Activated T-cell treated with anti-CD3 and anti-CD28 coated beads for 48 hours (primary cell): ENCODE measurements at places on chromosomes 16 and 17.
A peak's percentile ranks its signal among the peaks of the same experiment; 100 is the strongest.

GRCh38 chr17:17176341-17176740 lies 29.8 kb downstream of the PLD6 start:
- no peak for DNase-seq

DNA sequence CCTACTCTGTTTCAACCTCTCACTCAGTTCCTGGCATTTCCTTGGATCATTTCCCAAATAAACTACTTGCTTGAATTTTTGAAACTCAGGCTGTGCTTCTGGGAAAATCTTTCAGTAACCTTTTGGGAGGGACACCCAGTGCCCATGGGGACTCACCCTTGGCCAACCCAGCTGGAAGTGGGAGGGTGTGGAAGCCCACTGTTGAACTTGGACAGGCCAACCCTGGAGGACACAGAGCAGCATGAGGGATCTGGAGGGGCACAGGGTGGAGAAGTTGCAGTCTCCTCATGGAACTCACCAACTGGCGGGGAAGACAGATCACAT lies 11.2 kb downstream of the RTN4RL1 start:
- DNase-seq, result no peak

DNA sequence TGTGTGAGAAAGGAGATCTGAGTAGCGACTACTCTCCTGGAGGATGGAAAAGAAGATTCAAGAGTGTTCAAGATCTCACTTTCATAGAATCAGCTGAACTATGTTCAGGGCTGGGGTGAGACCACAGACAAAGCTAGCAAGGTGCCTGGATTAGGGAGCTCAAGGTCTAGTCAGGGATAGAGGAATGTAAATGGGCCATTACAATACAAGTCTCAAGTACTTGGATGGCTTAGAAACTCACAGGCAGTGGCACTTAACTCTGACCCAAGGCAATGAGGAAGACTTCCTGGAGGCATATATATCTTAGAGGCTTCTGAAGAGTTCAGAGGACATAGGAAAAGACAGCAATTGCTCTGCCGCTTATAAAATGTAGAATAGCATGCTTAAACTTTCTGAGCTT lies 184.9 kb upstream of the CDH11 start:
- DNase-seq, result no peak

- peak; percentile 17 for DNase-seq
Observed at GRCh38 chr17:18187821-18188761, 4.5 kb downstream of the ALKBH5 start.

DNA sequence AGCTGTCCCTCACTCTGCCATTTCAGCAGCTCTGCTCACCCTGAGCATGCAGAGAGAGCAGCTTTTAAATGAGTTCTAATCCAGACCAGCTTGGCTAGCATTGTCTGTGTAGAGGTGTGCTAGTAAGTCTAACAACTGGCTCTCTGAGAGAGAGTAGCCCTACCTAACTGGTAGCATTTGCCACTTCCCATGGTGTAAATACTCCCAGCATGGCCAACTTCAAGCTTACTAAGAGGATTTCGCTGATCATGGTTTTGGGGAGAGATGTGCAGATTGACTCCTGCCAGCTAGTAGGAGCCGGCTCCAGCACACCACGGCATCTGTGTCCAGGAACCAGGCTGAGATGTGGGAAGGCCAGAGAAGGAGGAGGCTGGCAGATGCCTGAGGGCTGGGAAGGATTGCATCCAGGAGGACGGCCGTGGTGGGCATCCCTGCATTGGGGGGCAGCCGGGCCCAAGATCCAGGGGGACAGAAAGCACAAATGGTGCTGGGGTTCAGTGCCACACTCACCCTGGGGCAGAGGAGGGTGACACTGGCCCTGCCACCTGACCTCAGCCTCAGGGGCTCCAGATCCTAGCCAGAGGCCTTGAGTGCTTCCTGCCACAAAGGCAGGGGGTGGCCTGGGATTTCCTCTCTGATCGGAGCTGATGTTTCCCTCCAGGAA lies 394.9 kb upstream of the TNRC6C start:
- no peak for DNase-seq

DNA sequence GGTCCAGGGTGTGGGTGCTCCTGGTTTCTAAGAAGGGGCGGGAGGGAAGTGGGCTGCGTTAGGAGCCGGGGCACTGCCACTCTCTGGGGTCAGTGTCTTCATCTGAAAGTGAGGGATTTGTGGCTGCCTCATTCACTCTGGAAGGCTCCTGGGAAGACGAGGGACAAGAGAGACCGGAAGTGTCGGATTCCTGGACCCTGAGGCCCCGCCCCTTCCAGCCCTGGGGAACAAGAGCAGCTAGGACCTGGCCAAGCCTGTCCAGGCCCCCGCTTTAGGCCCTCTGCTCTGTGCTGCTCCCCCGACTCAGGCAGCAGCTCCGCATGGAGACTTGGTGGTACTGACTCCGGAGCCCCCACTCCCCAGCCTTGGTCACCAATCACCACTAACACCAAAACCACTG lies 6.5 kb downstream of the LGALS3BP start:
- no peak for DNase-seq

GRCh38 chr16:9957002-9957401 lies 225.2 kb downstream of the GRIN2A start:
- DNase-seq, result no peak

DNA sequence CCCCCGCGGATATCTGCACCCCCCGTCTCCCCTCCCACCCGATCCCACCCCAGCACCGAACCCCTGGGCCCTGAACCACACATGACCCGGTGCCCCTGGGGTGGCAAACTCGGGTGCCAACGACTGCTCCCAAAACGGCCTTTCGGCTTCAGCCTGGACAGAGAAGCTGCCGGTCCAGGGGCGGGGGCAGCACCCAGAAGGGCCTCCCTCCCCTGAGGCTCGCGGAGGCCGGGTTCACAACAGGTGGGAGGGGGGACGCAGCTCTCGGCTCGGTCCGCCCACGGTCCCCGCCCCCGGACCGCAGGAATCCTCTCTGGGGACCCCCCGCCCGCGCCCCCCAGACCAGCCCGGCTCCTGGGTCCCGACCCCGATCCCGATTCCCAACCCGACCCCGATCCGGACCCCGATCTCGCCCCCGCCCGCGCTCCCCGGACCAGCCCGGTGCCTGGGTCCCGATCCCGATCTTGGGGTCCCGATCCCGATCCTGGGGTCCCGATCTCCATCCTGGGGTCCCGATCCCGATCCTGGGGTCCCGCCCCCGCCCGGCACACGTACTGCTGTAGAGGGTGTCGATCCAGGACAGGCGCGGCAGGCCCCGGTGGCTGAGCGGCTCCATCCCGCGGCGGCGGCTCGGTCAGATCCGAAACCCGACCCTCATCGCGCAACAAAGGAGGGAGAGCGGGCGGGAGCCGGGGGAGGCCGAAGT lies 516 bp downstream of the ABR start:
- DNase-seq, result no peak

DNA sequence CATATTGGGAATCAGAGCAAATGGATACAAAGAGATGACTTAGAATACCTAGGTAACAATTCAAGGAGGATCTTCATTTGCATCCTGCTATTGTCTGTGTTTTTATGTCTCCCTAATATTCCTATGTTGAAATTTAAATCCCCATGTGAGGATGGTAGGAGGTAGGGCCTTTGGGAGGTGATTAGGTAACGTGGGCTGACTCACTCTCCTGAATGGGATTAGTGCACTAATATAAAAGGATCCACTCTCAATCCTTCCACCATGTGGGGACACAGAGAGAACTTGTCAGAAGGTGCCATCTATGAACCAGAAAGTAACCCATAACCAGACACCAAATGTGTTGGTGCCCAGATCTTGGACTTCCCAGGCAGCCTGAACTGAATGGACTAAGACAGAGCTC lies 83.4 kb downstream of the CDH8 start:
- DNase-seq, result no peak

DNA sequence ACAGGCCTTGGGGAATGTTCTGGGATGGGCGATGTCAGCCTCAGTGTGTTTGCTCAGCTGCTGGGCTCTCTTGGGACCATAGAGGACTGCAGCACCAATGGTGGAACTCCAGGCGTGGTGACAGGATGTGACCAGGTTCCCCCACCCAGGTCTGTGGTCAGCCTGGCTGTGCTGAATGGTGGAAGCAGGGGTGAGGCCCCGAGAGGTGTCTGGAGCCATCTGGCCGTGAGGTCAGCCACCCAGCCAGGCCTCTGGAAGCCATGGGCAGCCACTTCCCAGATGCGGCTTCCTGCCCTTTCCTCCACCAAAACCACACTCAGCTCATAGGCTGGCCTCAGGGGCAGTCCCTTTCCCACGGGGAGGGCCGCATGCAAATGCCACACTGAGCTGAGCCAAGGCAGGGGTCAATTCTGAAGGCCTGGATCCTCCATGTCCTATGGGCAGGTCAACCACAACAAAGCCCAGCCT lies 7.8 kb upstream of the MAPK7 start:
- no peak for DNase-seq

DNA sequence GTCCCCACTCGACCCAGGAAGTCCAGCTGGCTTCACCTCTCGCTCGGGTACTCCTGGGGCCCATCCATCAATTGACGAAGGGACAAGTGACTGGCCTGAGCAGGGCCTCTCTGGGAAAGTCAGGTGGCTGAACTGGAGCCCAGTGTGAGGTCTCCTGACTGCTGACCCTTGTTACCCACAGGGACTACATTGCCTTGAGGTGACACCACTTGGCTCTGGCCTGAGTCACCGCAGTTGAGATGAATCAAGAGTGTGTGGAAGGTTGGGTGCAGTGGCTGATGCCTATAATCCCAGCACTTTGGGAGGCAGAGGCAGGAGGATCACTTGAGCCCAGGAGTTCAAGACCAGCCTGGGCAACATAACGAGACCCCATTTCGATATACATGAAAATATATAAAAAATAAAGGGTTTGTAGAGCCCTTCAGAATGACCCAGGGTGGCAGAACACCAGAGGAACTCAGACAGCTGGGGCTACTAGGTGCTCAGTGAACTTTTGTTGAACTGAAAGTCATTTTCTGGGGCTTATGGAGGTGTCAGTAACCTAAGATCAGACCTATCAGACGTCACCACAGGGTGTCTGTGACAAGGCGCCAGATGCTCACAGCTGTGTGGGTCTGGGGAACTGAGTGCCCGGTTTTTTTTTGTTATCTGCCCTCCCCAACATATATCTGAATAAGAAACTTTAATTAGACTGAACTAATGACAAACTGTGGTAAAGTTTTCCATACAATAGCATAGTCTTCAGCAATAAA lies 14.8 kb upstream of the ZFP90 start:
- DNase-seq, result no peak
